Cortex of kidney (tissue), 1 donor: ENCODE measurements at places on chromosomes 3 and 15.

- no peak for DNase-seq
These were observed 63.2 kb upstream of the TNFSF10 start for GRCh38 chr3:172586436-172586835.

DNA sequence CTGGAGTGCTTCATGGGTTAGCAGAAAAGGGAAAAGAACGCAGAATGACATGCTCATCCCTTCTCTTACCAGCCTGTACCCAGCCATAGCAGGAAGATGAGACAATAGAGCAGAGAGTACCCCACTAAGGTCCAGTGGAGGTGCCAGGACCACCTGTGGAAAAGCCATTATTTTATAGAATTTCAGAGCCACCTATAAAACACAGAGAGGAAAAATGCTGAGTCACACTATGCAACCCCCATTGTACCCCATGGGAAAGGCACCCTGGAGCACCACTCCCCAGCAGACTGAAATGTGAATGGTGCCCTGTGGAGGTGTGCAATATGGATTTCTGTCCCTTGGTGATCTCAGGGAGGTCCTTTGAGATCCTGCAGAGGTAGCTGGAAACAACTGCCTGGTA, 97.2 kb downstream of the HES1 start:
- no peak for DNase-seq

DNA sequence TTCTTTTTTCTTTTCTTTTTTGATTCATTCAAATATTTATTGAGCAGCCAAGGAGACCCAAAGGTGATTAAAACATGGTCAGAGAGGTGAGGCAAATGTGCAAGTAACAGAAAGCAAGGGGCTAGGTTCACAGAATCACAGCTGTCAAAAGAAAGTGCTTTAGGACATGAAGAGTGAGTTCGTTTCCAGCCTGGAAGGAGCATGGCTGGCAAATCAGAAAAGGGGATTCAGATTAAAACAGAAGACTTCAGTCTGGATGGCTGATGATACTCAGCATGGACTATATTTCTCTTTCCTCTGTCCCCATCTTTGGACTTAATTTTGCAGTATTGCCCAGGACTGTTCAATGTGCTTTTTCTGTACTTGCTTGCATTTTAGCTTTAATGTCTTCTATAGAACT, 151.2 kb downstream of the NR1D2 start:
- no peak for DNase-seq

GRCh38 chr15:60155661-60156060, 151.6 kb downstream of the FOXB1 start:
- DNase-seq = no peak

DNA sequence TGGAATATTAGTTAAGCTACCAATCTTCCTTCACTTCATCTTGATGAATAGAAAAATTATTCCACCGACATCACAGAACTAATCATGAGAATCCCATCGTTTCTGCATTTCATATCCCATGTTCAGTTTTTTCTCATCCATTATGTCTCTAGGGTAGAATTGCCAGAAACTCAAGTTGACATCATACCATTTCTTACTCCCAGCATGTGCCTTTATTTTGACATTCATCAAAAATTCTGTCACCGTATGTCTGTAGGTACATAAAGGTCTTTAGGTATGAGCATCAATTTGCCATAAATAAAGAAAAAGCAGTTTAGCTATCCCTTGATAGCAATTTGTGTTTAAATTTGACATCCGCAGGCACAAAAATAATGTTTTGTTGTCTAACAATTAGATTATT, 175.5 kb upstream of the ROBO2 start:
- no peak for DNase-seq

GRCh38 chr15:80404761-80405553, 775 bp downstream of the ARNT2 start:
- no peak for DNase-seq

- no peak for DNase-seq
These were observed 60.0 kb downstream of the ZNF385D start for GRCh38 chr3:21691036-21691435.

DNA sequence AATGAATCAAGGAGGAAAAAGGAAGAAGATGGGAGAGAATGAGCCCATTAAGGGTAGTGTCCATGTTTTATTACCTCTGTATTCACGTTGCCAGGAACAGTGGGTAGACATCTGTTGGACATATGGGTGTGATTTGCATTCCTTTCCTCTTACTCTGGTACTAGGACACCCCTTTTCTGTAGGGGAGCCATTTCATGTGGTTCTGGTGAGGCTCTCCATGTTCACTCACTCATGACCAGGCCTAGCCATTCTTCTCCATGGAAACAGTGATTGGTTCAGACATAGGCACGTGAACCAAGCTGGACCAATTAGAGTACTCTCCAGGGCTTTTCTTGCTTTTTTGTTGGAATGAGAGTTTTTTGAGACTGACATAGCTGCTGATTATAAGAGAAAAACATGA, 39.6 kb upstream of the PDCD6IP start:
- DNase-seq = no peak

GRCh38 chr3:22089284-22089683, 338.3 kb upstream of the ZNF385D start:
- no peak for DNase-seq

GRCh38 chr15:62432702-62433398, 267.8 kb upstream of the C2CD4B start:
- DNase-seq = no peak

DNA sequence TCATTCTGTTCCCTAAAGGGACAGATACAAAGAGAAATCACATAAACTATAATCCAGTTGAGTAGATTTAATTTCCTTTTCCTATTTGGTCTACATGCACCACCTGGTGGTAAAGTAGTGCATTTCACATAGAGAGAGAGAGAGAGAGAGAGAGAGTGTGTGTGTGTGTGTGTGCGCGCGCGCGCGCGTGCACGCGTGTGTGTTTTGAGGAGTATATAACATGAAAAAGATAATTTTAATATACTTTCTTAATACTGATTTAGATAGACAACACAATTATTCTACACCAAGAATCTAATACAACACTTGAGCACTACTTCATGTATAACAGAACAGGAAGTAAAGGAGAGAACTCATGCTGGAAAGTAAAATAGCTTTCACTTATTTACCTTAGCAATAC, 1.1 kb upstream of the FGF7 start:
- DNase-seq = no peak

GRCh38 chr3:157652366-157652765, 149.2 kb upstream of the VEPH1 start:
- DNase-seq = no peak

GRCh38 chr15:90337256-90337655, 14.8 kb upstream of the ZNF774 start:
- DNase-seq = no peak

DNA sequence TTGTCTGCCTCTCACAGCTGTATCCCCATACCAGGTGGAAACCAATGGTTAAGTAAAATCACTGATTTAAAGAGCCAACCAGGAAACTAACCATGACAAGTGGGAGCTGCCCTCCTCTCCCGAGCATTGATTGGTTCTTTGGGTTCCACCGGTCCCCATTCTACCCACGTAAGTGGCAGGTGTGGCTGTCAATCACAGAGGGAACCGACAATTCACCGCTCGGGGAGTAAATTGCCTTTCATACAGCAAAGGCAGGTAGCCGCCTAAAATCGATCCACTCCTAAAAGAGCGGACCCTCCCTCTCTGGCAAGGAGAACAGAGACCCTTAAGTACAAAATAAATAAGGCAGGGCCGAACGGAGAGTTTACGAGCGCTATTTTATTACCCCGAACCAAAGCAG, 1.2 kb downstream of the ERC2 start:
- peak; percentile 16 for DNase-seq

GRCh38 chr15:57278439-57278838, 97.9 kb upstream of the CGNL1 start:
- no peak for DNase-seq

- DNase-seq = no peak
These were observed 101.3 kb downstream of the UBE2E2 start for GRCh38 chr3:23304424-23304823.

DNA sequence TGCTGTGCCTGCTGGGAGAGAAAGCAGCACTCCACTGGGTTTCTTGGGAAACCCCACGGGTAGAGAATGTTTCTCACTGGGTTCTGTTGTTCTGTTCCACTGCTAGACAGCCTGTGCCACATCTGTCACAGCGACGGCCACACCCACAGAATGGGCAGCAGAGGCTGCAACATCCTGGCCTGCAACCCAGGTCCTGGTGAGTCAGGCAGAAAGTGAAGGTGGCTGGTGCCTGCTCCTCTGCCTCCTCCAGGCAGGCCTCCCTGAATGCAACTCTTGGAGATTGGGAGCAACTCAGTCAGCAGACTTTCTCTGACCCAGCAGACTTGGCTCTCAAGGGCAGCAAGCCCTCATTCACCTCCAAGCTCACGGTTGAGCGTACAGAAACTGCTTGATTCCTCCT, 13.0 kb downstream of the C3orf18 start:
- no peak for DNase-seq

GRCh38 chr3:173983343-173983742, 585.8 kb downstream of the NLGN1 start:
- no peak for DNase-seq

- no peak for DNase-seq
These were observed 153.6 kb upstream of the ZNF717 start for GRCh38 chr3:75938921-75939320.

DNA sequence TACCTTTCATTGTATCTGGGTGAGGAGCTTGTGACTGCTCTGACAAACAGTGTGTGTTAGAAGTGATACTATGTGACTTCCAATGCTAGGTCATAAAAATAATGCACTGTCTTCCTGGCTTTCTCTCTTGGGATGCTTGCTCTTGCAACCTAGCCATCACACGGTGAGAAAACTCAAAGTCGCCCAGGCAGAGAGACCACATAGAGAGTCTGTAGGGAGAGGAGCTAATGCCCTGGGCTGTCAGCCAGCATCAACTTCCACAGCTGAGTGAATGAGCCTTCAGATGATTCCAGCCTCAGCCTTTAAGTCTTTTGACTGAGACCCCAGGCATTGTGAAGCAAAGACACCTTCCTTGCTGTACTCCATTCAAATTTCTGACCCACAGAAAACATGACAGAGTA, 220.6 kb upstream of the SGO1 start:
- no peak for DNase-seq

DNA sequence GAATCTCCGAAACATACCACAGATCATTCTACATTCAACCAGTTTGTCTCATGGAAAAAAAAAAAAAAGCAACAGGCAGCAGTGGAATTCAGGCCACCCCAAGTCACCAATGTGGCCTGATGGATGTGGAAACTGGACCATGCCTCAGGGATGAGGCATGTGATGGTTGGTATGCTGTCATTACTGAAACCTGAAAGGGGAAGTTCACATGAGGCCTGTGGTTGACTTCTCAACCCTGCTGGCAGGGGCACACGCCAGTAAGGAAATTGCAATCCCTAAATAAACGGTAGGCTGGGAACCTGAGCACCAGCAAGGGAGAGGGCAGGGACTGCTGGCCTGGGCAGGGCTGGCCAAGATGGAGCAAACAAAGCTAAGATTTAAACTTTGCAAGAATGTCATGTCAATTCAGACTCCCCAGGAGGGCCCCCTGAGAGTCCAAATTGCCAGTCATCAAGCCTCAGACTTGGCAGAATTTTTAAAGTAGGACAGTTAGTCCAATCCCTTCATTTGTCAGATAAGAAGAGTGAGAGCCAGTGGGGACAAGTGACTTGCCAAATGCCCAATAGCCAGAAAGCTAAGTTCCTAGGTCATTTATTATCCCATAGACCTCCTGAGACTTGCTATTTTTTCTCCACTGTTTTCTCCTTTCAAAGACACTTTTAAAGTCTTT, 310.4 kb downstream of the ERC2 start:
- no peak for DNase-seq

DNA sequence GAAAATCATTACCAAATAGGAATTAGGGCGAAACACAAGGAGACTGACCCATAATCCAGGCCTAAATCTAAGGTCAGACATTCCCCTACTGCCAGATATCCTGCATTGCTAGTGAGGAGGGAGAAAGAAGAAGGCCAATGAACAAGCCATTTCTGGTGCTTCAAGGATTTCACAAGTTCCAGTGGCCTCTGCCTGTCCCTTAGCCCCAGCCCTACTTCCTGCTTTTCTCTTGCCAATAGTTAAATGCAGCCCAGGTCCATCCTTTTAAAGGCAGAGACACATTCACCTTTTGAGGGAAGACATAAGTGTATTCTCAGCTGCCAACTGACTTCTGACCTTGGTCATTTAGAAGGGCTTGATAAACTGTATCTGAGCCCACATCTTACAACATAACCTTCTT, 135.8 kb downstream of the ZNF621 start:
- no peak for DNase-seq

DNA sequence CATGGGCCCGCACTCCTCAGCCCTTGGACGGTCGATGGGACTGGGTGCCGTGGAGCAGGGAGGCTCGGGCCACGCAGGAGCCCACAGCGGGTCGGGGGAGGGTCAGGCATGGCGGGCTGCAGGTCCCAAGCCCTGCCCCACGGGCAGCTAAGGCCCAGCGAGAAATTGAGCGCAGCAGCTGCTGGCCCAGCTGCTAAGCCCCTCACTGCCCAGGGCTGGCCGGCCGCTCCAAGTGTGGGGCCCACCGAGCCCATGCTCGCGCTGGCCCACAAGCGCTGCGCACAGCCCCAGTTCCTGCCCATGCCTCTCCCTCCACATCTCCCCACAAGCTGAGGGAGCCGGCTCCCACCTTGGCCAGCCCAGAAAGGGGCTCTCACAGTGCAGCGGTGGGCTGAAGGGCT, 259.4 kb downstream of the VGLL3 start:
- DNase-seq = no peak

DNA sequence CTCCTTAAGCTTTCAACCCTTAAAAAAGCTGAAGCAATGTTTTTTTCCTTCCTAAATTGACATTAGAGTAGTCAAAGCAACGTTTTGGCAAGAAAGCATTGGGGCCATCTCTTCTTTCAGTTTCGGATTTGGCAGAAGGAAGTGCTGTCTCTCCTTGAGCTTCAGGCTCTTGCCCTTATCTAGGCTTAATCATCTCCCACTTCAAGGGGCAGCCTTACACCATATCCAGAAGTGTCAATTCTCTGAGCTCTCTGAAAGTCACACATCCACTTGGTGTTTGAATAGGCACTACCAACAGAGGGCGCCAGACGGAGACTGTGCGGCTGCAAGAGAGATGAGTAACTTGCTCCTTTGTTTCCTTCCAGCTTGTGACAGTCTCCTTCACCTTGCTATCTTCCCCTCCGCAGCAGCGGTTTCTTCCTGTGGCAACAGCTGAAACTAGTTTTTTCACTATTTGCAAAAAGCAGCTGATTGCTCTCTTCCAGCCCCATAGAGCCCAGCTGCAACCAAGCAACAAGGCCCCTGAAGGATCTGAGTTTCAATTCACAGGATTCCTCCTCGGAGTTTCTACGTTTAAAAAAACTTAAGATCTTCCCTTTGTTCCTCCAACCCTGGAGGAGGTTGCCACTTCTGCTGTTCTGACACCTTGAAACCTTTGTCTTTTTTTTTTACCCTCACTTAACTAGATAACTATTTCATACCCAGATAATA, 147.0 kb upstream of the SLCO3A1 start:
- no peak for DNase-seq

GRCh38 chr3:171133796-171134569, 107.5 kb upstream of the SLC2A2 start:
- no peak for DNase-seq
